Glomerular endothelial cell (primary cell): ENCODE measurements at places on chromosomes 2 and 18. TPM values are rescaled to one million over a fixed set of nuclear protein-coding genes. Genes with fewer than 3 reads are reported as not detected.

Gene MFSD2B
- total RNA-seq = 0.53 TPM in 1 of 2 replicates, not detected in the other

Gene PRLH
- not detected in 2 replicates for total RNA-seq

Gene SAG
- not detected in 2 replicates for total RNA-seq

Gene SERPINB11
- not detected in 2 replicates for total RNA-seq

Gene GYPC
- total RNA-seq = 308 and 393 TPM in 2 replicates

Gene CD207
- not detected in 2 replicates for total RNA-seq

Gene RTN4
- total RNA-seq = 696 and 759 TPM in 2 replicates

Gene IL1RN
- not detected in 2 replicates for total RNA-seq

Gene RIT2
- not detected in 2 replicates for total RNA-seq

Gene MRPL30
- 37.2 and 39.7 TPM in 2 replicates for total RNA-seq

Gene SP110
- total RNA-seq = 20.5 and 25.7 TPM in 2 replicates

Gene KRTCAP3
- total RNA-seq = not detected in 2 replicates

Gene PLCD4
- 0.05 and 0.93 TPM in 2 replicates for total RNA-seq

Gene MGAT4A
- 60.4 and 68.4 TPM in 2 replicates for total RNA-seq

Gene FASTKD1
- 13.3 and 25.7 TPM in 2 replicates for total RNA-seq

Gene CROCC2
- total RNA-seq = not detected in 2 replicates
